ENCODE measurements at places on chromosomes 7 and 10. TPM values are rescaled to one million over a fixed set of nuclear protein-coding genes. Genes with fewer than 3 reads are reported as not detected.

GRCh38 chr10:25502453-25502852 is 327.7 kb downstream of the GPR158 start:
- H3K4me3 ChIP-seq = no peak overlapping the region
- no peaks in the 10 kb centered on the region for H3K27me3 ChIP-seq
- no peaks in the 10 kb centered on the region for H3K36me3 ChIP-seq
- no peaks in the 10 kb centered on the region for H3K4me1 ChIP-seq
- no peak overlapping the region for H3K27ac ChIP-seq
- DNase-seq = no peak

GRCh38 chr7:122556219-122556618 is 142.7 kb downstream of the RNF133 start:
- H3K27ac ChIP-seq = no peak overlapping the region
- H3K36me3 ChIP-seq = no peaks in the 10 kb centered on the region
- no peaks in the 10 kb centered on the region for H3K27me3 ChIP-seq

GRCh38 chr7:48006866-48007265 is 22.0 kb downstream of the SUN3 start:
- DNase-seq = no peak
- no peak overlapping the region for H3K27ac ChIP-seq
- no peaks in the 10 kb centered on the region for H3K4me1 ChIP-seq
- no peaks in the 10 kb centered on the region for H3K36me3 ChIP-seq

EN2 gene
- not detected for total RNA-seq

CYP26C1 gene
- 0.11 TPM for total RNA-seq
